ENCODE measurements at places on chromosomes 7 and 10.
A peak's percentile ranks its signal among the peaks of the same experiment; 100 is the strongest.

DNA sequence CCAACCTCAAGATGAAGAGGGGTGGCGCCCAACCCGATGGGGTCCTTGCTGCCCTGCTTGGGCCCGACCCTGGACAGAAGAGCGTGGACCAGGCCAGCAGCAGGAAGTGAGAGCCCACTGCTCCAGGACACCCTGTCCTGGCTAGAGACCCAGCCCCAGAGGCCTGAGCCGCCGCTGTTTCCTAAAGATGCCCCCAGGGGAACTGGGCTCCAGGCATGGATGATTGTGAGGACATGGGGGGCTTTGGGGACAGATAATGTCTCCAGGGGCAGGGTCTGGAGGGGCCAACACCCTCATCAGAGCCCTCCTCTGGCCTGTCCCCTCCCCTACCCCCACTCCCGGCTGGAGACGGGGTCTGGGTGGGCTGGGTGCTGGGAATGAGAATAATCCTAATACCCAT, 71.7 kb downstream of the MYL10 start:
- DNase-seq = no peak

GRCh38 chr7:148921806-148922205, 37.7 kb upstream of the EZH2 start:
- DNase-seq = no peak

GRCh38 chr10:23481363-23481961, 42.6 kb downstream of the OTUD1 start:
- no peak for DNase-seq

- DNase-seq = no peak
Observed at GRCh38 chr7:128362670-128363069, 1.2 kb upstream of the PRRT4 start.

- peak; percentile 83 for DNase-seq
Observed at GRCh38 chr10:102917314-102917961, 656 bp upstream of the CNNM2 start.

GRCh38 chr10:112696592-112696991, 249.6 kb downstream of the VTI1A start:
- DNase-seq = no peak

DNA sequence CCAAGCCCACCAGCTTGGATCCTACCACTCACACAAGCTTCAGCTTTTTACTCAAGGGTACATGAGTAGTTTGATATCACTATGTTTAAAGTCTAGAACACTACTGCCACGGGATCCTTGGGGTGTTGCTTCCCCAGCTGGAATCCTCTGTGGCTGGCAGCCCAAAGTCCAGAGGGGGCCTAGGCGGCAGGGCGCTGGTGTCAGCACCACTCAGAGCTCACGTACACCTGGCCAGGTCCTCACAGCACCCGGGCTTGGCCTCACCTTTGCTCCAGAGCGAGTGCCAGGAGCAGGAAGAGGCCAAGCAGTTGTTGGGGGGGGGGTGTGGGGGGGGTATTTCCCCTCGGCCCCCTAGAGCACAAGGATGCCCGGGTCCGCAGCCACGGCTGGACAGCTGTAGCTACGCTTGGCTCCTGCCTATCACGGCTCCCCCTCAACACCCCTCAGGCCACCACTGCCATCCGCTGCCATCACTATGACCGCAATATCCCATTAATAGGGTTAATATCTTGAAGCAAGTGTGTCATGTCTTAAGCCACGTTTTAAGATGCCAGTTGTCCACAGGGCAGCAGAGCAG, 17.0 kb downstream of the ZDHHC6 start:
- DNase-seq = no peak

DNA sequence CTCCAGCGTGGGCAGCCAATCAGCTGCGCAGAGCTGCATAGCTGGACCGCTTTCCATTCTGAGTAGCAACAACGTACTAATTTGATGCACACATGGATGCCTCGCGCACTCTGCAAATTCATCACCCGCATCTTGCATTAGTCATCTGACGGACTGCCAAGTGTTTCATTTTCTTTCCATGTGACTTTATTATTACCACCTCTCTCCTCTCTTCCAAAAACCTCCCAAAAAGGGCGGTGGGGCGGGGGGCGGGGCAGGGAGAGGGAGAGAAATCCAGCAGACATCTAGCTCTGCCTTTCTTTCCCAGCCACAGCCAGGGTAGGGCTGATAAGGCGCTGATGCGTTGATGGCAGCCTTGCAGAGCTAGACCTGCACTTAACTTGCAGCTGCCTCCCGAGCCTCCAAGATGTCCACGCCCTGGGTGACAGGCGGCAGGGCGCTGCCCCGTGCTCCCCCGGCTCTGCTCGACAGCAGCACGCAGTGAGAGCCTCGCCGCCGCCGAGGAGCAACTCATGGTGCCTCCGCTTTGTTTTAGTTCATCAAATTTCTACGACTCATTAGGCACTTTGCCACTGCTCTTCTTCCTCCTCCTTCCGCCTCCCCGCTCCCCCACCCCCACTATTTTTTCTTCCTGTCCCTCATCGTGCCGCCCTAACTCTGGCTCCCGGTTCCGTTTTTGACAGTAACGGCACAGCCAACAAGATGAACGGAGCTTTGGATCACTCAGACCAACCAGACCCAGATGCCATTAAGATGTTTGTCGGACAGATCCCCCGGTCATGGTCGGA, 147.3 kb downstream of the CELF2 start:
- DNase-seq = peak; percentile 45

- no peak for DNase-seq
Observed at GRCh38 chr7:90446137-90446899, 23.1 kb upstream of the PTTG1IP2 start.

- DNase-seq = no peak
Observed at GRCh38 chr10:121002586-121003205, 151.5 kb downstream of the WDR11 start.

DNA sequence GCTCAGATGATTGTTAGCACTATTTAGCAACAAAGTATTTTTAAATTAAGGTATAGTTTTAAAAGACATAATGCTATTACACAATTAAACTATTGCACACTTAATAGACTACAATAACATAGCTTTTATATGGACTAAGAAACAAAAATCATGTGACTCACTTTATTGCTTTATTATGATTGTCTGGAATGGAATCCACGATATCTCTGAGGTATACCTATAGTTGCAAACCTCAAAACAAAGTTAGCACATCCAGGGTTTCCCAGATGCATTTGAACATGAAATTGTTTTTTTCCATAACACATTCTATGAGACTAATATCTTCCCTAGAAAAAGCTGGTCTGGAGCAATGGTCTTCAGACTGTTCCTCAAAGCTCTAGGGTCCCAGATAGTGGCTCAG, 18.3 kb upstream of the RPEL1 start:
- DNase-seq = no peak

DNA sequence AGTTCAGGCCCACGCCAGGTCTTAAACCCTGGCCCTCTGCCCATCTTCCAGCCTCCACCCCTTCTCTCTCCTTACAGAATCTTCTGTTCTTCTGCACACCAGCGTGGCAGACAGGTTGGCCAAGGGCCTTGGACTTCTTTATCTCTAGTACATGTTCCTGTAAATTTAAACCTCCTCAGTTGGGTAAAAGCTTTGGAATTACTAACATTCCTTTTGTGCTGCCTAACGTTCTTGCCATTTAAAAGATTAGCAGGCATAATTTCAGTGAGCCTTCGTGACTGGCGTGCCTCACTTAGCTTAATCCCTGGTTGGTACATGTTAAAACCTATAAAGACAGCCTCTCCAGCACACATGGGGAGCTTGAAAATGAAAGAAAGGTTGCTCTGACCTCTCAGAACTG, 192.2 kb downstream of the CUX1 start:
- DNase-seq = no peak

DNA sequence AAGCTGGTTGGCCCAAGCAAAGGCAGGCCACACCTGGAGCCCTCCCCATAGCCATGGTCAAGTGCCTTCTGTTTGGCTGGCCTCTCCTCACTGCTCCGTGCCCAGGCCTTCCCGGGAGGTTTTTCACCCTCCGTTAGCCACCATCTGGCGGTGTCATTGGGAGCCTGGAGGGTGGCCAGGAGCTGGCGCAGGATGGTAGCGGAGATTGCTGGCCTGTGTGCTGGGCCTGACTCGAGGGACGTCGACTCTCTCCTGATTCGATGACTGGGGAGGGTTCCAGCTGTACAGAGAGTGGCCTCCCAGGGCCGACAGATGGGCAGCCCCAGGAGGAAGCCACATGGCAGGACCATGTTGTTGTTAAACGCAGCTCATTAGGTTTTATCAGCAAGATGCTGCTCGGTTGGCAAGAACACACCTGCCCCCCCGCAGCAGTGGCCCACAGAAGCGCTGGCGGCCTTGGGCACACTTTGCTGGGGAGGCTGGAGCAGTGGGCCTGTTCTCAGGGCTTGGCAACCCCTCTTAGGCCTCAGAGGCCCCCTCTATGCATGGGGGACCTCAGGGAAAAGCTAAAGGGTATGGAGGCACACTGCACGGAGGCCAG, 64.0 kb upstream of the CACUL1 start:
- DNase-seq = no peak

DNA sequence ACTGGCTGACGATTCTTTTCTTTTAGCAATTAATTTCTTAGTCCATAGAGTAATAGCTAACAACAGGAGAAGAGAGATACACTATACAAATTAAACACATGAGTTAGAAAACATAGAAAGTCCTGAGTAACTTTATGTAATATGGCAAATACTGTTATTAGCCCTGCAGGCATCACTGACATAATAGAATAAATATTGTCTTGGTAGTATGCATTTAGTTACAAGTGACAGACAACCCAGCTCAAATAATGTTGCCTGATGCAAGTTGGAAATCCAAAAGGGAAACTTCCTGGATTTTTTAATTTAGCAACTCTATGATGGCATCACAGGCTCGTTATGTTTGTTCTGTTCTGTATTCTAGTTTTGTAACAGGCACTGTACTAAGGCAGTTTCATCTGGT, 95.1 kb downstream of the DKK1 start:
- no peak for DNase-seq

GRCh38 chr10:103603382-103603781, 109.9 kb downstream of the NEURL1 start:
- DNase-seq = no peak

GRCh38 chr10:46019177-46019528, 11.3 kb downstream of the NCOA4 start:
- DNase-seq = no peak

- DNase-seq = no peak
Observed at GRCh38 chr7:85655252-85655651, 468.4 kb upstream of the SEMA3D start.

DNA sequence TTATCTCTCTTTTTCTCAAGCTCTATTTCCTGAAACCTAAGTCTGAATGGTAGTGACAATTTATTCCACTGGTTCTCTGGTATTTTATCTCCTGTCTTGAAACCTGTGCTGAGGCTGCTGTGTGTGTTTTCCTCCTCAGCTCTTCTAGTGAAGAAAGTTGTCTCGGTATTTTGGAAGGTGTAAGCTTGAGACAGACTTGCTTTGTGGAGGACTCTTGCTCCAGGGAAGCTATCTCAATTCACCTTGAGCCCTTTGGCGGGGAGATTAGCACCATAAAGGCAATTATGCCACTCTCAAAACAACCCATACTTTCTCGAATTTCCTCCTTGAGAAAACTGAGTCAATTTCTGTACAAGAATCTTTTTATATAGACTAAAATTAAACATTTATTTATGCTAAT, 141.6 kb downstream of the THSD7A start:
- no peak for DNase-seq

GRCh38 chr7:96347471-96347870, 25.6 kb upstream of the SLC25A13 start:
- DNase-seq = no peak

GRCh38 chr7:155705623-155706360, 61.3 kb downstream of the RBM33 start:
- no peak for DNase-seq

- no peak for DNase-seq
Observed at GRCh38 chr7:636396-636795, 90.1 kb upstream of the DNAAF5 start.

- no peak for DNase-seq
Observed at GRCh38 chr7:98500764-98501163, 99.9 kb upstream of the BAIAP2L1 start.
